ENCODE measurements at places on chromosomes 3 and 15.
A peak's percentile ranks its signal among the peaks of the same experiment; 100 is the strongest.

DNA sequence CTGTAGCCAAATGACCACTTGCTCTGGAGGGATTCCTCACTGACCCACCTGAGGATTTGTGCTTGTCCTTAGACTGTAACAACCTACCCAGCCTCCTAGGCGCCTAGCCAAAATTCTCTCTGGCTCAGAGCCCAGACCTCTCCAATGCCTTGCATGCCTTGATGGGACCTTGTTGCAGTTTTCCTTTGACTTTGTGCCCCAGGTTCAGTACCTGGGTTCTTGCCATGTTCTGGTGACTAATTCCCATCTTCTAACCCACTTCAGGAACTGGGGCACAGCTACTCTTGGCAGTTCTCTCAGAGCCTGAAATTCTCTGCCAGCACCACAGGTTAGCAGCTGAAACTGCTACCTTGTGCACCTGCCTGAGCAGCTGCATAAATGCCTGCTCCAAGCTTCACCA lies 27.0 kb upstream of the UBE3A start:
- no peak for DNase-seq

DNA sequence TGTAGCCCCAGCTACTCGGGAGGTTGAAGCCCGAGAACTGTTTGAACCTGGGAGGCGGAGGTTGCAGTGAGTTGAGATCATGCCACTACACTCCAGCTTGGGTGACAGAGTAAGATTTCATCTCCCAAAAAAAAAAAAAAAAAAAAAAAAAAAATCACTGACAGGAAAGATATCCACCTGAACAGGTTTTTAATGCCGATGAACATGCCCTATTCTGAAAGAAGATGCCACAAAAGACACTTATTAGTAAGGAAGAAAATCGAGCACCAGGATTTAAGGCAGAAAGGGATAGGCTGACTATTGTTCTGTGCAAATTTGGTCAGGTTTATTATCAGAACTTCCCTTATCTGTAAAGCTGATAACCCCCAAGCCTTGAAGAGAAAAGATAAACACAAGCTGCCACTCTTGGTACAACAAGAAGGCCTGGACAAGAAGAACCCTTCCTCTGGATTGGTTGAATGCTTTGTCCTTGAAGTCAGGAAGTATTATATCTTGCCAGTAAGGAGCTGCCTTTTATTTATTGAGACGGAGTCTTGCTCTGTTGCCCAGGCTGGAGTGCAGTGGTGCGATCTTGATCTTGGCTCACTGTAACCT lies 2.7 kb upstream of the PARP16 start:
- no peak for DNase-seq

DNA sequence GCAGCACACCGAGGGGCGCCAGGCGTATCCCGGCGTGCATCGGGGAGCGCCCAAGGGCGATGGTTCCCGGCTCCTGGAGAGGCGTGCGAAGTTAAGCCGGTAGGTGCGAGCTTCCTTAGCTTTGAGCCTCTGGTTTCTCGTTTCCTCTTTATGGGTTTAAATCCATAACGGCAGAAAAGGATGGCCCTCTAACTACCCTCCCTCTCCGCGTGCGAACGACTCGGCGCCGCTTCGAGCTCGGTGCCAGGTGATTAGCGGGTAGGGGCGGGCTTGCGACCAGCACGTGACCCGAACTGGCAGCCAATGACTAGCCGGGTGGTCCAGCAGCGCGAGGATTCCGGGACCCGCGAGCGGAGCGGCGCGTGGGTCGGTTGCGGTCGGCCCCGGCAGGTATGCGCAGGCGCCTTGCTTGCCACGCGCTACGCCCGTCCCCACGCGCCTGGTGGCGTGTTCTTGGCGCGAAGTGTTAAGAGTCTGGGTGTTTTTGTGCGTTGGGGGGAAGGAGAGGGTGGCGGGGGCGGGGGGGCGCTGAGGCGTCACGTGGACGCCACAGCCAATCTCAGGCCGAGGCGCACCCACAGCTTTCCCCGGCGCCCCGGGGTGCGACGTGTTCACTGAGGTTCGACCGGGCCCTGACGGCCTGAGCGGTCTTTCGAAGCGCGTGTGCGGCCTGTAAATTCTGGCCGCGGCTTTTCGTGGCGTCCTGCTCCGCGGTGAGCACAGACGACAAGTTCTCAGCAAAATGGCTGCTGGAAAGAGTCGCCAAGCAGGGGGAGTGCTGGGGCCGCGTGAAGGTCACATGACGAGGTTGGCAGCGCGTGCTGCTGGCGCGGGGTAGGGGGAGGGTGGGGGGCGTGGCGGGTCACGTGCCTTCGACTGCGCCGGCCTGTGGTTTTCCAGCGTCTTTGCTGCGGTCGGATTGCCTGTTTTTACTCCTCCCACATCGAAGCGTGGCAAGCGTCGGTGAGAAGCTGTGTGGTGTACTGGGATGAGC lies 38.7 kb upstream of the MGA start:
- DNase-seq = peak; percentile 83

DNA sequence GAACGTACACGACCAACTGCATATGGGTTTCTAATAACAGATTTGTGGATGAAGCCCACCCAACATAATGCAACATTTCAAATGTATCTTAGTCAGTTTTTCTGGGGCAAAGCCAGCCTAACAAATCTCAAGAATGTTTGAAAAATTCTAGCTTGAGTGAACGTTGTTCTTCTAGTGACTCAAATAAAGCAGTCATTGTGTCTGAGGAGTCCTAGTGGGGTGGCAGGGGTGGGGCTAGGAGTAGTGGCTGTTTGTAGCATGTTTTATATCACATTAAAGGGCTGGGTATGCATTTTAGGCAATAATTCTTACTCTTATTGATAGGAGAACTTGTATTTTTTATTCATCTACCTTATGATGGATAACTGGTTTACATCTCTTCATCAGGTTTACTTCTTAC lies 6.0 kb downstream of the B3GNT5 start:
- no peak for DNase-seq

DNA sequence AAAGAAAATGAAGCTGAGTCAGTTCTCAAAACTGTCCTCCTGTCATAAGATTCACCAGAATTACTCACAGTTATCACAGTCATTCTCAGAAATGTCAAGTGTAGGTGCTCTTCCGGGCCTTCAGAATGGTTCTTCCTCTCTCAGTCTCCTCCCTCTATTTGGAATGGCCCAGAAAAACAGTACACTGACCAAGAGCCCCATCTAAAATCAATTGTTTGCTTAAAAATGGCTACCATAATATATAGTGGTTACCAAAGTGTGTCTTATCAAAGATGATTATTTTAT lies 99.8 kb downstream of the MECOM start:
- DNase-seq = no peak

GRCh38 chr3:43031889-43032545 lies 52.9 kb downstream of the GASK1A start:
- DNase-seq = no peak
